ENCODE measurements at places on chromosomes 1 and 21. TPM values are rescaled to one million over a fixed set of nuclear protein-coding genes. Genes with fewer than 3 reads are reported as not detected.

MFN2 gene
- total RNA-seq, result 52.0 TPM

EVA1C gene
- total RNA-seq, result 9.3 TPM

SHISA4 gene
- 0.59 TPM for total RNA-seq

IVL gene
- not detected for total RNA-seq

Data from activated CD4-positive, alpha-beta memory T cell treated with anti-CD3 and anti-CD28 coated beads for 36 hours (primary cell).